Kidney (tissue), 22 donors: ENCODE measurements at places on chromosomes 16 and 17. TPM values are rescaled to one million over a fixed set of nuclear protein-coding genes. Genes with fewer than 3 reads are reported as not detected.

Gene UNC45B
- total RNA-seq: 0.38 TPM

Gene GAS2L2
- total RNA-seq: not detected

GRCh38 chr16:72819345-72819744, 228.6 kb downstream of the ZFHX3 start:
- H3K4me1 ChIP-seq: peaks cover 3% of the 10 kb centered on the region
- no peak overlapping the region for H3K27ac ChIP-seq

GRCh38 chr16:668519-669171, 713 bp downstream of the RHOT2 start:
- peaks cover 14% of the 10 kb centered on the region for H3K4me1 ChIP-seq
- H3K36me3 ChIP-seq: no peaks in the 10 kb centered on the region
- H3K27me3 ChIP-seq: no peaks in the 10 kb centered on the region
- no peak for DNase-seq

- H3K27ac ChIP-seq: no peak overlapping the region
- H3K27me3 ChIP-seq: no peaks in the 10 kb centered on the region
- no peak overlapping the region for H3K4me3 ChIP-seq
- H3K36me3 ChIP-seq: peaks cover 8% of the 10 kb centered on the region
- no peak for DNase-seq
These were observed 12.9 kb downstream of the BBS2 start for GRCh38 chr16:56506941-56507340.

- no peak for DNase-seq
- no peak overlapping the region for H3K4me3 ChIP-seq
- H3K27ac ChIP-seq: no peak overlapping the region
- H3K4me1 ChIP-seq: peaks cover 13% of the 10 kb centered on the region
- H3K36me3 ChIP-seq: peaks cover under 1% of the 10 kb centered on the region
These were observed 553 bp downstream of the RHBDL1 start for GRCh38 chr16:675884-676564.

DNA sequence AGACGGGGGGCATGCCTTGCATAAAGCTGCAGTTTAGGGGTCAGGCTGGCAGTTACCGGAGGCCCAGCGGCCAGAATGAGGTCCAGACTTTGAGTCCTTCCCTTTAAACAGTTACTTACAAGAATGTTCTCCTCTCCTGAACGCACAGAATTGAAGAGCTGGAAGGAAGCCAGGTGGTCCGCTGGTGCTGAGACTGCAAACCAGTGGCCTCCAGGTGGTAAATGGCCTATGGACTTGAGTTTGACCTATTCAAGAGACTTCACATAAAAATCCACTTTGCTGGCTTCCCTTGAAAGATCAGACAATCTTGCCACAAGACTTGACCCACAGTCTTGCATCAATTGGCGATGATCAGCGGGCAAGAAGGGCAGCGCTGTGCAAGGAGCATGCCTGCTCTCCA, 14.7 kb upstream of the SEZ6 start:
- H3K36me3 ChIP-seq: no peaks in the 10 kb centered on the region
- no peak overlapping the region for H3K4me3 ChIP-seq
- H3K27ac ChIP-seq: no peak overlapping the region
- H3K4me1 ChIP-seq: no peaks in the 10 kb centered on the region

DNA sequence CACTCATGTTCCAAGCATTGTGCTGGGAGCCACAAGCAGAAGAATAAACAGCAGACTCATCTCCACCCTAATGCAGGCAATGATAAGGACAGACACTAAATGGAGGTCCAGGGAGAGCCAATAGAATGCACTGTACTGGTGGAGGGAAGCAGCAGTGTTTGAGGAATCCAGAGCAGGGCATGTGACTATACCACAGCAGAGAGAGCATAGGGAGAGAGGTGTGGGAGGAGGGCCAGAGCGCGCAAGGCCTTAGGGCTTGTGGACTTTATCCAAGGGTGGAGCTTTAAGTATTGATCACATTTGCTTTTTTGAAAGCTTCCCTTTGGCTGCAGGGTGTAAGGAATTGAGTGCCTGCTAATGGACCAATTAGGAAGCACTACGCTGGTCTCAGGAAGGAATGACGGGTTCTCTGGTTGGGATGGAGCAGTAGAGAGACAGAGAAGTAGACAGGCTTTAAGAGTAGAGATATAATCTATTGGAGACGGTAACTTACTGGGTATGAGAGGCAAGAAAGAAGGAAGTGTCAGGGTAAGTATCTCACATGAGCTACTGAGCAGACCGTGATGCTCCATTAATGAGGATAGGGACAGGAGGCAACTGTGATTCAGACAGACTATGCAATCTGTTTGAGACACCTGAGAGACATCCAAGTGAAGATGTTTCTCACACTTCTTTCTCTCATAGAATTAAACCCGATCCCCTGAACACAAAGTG, 82.2 kb downstream of the MYO1D start:
- no peaks in the 10 kb centered on the region for H3K36me3 ChIP-seq
- no peak for DNase-seq
- no peaks in the 10 kb centered on the region for H3K4me1 ChIP-seq
- H3K4me3 ChIP-seq: no peak overlapping the region
- H3K27me3 ChIP-seq: no peaks in the 10 kb centered on the region
- no peak overlapping the region for H3K27ac ChIP-seq

DNA sequence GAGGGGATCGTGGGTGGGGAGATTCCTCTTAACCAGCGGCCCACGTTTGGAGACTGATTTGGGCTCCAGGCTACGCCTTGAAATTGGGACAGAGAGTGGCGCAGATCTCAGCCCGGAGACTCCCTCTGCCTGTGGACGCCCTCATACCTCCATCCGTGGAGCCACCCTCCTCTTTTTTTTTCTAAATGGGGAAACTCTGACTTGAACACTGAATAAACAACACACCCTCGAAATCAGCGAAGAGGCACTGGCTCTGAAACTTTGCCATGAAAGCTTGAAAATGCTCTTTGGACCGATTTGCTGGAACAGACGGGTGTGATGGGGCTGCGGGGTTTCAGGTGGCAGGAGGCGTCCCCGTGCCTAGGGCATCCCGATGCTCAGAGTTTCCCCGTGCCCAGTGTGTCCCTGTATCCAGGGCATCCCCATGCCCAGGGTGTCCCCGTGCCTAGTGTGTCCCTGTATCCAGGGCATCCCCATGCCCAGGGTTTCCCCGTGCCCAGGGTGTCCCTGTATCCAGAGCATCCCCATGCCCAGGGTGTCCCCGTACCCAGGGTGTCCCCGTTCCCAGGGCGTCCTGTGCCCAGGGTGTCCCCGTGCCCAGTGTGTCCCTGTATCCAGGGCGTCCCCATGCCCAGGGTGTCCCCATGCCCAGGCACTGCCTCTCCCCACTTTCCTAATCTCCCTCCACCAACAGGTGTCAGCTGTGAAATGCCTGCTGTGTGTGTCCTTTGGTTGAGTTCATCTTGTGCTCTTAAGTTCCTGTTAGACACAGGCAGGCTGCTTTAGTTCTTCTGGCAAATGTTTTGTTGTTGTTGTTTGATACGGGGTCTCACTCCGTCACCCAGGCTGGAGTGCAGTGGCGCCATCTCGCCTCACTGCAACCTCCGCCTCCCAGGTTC, 187.0 kb downstream of the SEC14L1 start:
- no peaks in the 10 kb centered on the region for H3K36me3 ChIP-seq
- no peak for DNase-seq
- H3K4me1 ChIP-seq: peaks cover 2% of the 10 kb centered on the region

- peaks cover 6% of the 10 kb centered on the region for H3K4me1 ChIP-seq
- no peak overlapping the region for H3K27ac ChIP-seq
- peaks cover 2% of the 10 kb centered on the region for H3K36me3 ChIP-seq
- DNase-seq: no peak
These were observed 488 bp upstream of the SEBOX start for GRCh38 chr17:28365487-28365886.

- no peaks in the 10 kb centered on the region for H3K36me3 ChIP-seq
- no peak for DNase-seq
- H3K4me3 ChIP-seq: no peak overlapping the region
- H3K27ac ChIP-seq: no peak overlapping the region
These were observed 2.1 kb upstream of the FBXO47 start for GRCh38 chr17:38969281-38969680.
